ENCODE measurements at places on chromosomes 6 and 20.

- no peak for DNase-seq
Observed at GRCh38 chr6:49698478-49698877, 14.9 kb downstream of the CRISP2 start.

DNA sequence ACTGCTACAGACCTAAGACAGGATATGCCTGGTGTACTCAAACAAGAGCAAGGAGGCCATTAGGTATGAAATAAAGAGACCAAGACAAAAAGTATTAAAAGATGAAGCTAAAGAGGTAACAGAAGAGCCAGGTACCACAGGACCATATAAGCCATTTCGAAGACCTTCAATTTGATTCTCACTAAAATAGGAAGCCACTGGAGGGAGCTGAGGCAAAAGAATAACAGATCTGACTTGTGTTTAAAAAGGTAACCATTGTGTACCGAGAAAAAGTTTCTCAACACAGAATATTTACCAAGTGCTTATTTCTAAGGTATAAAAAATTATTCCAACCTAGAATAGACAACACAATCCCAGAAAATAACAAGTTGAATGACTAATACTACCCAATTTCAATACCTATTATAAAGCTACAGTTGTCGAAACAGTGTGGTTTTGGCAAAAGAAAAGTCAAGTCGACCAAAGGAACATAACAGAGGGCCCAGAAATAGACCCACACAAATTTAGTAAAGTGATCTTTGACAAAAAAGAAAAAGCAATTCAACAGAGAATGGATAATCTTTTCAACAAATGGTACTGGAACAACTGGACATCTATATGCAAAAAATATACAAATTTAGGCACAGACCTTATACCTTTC, 125.3 kb upstream of the DST start:
- no peak for DNase-seq

DNA sequence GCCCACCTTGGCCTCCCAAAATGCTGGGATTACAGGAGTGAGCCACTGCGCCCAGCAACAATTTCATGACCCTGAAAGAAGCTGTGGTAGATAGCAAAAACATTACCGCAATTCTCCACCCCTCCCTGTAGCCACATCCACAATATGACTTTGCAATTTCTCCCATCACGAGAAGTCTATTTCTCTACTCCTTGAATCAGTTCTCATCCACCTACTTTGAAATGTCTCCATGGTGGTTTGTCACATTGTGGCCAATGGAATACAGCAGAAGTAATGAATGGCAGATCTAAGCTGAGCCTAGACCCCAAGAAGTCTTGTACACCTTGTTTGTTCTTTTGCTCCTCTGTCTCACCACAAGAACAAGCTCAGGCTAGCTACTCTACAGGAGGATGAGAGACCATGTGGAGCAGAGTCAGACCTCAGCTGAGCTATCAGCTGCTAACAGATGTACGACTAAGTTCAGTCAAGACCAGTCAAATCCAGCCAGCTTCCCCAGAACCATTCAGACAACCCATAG, 6.3 kb downstream of the OXT start:
- no peak for DNase-seq

DNA sequence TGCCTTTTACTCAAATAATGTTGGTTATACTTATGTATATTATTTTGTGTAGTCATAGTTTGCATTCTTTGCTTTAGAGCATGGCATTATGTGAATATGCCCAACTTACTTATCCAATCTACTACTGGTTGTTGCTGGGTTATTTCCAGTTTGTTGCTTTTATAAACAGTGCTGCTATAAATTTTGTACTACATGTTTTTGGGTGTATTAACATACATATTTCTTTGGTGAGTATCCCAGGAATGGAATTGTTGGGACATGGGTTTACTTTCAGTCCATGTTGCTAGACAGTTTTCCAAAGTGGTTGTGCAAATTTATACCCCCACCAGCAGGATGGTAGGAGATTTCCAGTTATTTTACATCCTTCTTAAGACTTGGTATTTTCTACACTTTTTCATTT, 157.1 kb upstream of the THEMIS start:
- DNase-seq: no peak

DNA sequence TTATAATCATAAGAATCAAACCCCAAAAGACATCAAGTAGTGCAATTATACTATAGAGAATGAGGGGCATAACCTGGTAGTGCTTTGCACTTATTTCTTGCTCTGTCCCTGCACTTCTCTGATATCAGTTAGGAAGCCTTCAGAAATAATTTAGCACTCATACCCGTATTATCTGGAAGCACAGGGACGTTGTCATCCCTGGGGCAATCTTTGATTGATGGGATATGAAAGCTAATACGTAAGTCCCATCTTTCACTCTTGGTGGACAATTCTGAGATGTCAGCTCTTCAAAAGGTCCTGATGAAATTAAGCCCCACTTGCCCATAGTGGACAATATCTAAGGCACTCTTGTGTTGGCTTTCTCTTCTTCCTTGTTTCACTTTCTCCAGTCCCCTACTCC, 144.9 kb downstream of the HACE1 start:
- no peak for DNase-seq

GRCh38 chr6:144351379-144352127, 66.4 kb downstream of the UTRN start:
- no peak for DNase-seq

GRCh38 chr6:19721766-19722377, 115.3 kb upstream of the ID4 start:
- DNase-seq: no peak

- DNase-seq: no peak
Observed at GRCh38 chr20:475463-476357, 13.4 kb upstream of the TBC1D20 start.

GRCh38 chr6:125930765-125931418, 25.7 kb upstream of the HINT3 start:
- no peak for DNase-seq

- DNase-seq: no peak
Observed at GRCh38 chr6:105522626-105523322, 119.9 kb upstream of the PREP start.

- DNase-seq: peak; percentile 51
Observed at GRCh38 chr20:40630099-40630498, 58.9 kb downstream of the MAFB start.

GRCh38 chr20:53439616-53440015, 154.0 kb downstream of the ZNF217 start:
- no peak for DNase-seq

DNA sequence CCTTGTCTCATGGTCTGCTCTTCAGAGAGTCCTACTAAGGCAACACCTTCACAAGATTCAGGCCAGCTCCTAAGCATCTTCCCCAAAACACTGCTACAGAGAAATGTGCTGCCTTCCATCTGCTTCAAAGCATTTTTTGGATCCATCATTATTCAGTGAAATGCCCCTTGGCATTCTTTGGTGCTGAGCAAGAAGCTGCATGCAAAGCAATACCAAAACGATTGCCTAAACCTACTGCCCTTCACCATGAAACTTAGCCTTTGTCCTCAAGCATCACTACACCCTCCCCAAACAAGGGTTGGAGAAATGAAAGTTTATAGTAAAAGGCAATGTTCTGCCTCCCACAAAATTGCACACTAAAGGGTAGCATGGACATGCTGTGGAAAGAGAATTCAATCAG, 93.5 kb downstream of the SNAP25 start:
- DNase-seq: no peak

DNA sequence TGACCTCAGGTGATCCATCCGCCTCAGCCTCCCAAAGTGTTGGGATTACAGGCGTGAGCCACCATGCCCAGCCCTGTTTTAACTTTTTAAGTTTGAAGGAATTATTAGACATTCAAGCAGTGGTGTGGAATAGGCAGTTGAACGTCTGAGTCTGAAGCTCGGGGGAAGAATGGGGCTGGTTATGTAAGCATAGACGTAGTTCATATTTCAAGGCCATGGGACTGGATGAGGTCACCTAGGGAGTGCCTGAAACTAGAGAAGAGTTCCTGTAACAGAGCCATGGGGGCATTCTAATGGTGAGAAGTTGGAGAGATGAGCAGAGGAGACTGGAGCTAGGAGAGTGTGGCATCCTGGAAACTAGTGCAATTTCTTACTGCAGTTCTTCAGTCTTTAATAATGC, 6.4 kb downstream of the CDKAL1 start:
- DNase-seq: peak; percentile 59

GRCh38 chr6:166364456-166364855, 18.3 kb downstream of the MPC1 start:
- DNase-seq: no peak

DNA sequence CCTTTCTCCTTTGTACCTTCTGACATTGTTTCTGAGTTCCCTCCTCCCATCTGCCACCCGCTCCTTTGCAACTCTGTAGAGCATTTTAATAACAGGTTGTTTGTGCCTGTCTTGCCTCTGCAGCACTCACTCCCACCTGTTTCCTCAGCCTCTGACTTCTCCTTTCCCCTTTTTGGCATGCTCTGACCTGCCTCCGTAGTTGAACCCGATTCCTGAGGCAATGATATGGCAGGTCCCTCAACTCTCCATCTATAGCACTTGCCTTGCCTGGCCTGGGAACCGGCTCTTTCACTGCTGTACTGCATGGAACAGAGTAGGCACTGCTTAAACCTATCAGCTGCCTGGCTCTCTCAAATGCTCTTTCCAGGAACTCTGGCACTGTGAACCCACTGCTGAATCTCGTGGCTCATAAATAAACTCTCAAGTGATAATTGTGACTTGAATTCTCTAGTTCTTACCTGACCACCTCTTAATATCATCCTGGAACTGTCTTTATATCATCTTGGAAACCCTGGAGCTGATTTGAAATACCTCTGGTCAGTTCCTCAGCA, 50.3 kb downstream of the UTRN start:
- no peak for DNase-seq

GRCh38 chr6:36715469-36715868, 17.8 kb downstream of the RAB44 start:
- no peak for DNase-seq

GRCh38 chr6:49336514-49337131, 126.4 kb downstream of the MMUT start:
- no peak for DNase-seq

DNA sequence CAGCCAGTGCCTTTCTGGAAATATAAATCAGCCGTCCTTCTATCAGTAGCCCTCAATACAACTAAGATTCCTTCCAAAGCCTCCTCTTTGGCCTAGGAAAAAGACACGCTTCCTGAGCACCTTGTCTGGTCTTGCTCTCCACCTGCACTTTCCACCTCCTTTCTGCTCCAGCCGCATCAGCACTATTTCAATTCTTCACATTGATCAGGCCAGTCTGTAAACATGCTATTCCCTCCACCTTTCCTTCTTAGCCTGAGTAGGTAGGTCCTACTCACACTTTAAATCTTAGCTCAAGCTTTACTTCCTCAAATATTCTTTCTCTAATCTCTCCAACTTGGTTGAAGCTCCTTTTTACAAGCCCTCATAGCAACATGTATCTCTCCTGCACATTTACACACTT, 11.4 kb downstream of the RANBP9 start:
- no peak for DNase-seq

DNA sequence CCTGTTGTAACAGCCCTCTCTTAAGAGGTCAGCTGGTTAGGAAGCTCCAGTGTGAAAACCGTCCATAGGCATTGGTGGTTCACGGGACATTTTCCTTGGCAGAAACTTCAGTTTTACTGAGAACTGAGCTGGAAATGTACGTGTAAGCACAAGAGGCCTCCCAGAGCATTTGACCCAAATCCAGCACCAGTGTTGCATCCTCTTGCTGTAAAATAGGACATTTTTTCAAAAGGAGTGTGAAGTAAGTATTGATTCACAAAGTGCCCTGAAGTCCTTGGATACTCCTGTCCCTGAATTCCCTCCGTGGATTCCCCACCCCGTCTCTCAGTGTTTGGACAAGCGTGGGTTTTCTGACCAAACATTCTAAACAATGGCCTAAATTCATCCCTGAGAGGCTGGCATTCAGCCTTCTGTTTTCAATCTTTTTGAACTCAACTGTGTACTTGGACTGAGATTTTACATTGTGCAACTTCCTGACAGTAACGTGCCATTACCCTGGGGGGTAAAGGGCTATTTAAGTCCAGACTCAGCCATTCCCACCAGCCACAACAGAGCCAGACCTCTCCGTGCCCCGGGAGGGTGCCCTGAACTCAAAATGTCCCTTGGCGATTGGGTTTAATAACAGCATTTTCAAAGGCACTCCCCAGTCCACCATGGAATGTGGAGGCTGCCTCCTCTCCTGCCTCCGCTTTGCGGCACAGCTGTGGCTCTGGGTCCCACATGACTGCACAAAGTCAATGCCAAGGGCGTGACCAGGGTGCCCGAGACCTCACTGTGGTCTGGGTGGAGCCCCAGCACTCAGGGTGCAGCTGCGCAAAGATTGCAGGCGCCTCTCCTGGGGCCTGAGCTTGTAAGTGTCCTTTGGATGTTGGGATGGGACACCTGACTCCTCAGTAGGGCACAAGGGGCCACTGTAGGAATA, 92.7 kb upstream of the AFDN start:
- no peak for DNase-seq

- DNase-seq: peak; percentile 53
Observed at GRCh38 chr6:39696986-39697788, 28.0 kb downstream of the KIF6 start.

DNA sequence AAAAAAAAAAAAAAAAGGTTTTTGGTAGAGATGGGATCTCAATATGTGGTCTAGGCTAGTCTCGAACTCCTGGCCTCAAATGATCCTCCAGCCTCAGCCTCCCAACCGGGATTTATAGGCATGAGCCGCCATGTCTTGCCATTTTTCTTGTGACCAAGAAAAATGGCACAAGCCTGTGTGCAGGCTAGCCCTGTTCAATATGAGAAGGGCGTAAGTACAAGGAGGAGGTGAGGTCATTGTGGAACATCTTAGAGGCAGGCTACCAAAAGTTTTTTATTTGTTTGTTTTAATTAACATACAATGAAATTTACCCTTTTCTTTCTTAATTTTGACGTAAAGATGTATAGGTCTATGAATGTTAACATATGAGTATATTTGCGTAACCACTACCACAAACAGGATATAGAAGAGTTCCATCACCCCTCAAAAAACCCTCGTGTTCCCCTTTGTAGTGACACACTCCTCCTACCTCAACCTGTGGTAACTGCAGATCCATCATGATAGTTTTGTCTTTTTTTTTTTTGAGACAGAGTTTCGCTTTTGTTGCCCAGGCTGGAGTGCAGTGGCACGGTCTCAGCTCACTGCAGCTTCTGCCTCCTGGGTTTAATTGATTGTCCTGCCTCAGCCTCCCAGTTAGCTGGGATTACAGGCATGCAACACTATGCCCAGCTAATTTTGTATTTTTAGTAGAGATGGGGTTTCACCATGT, 28.3 kb upstream of the KIF3B start:
- DNase-seq: peak; percentile 83

- DNase-seq: no peak
Observed at GRCh38 chr20:7308163-7308562, 540.7 kb downstream of the BMP2 start.

- DNase-seq: no peak
Observed at GRCh38 chr6:126716032-126716431, 376.1 kb downstream of the CENPW start.

DNA sequence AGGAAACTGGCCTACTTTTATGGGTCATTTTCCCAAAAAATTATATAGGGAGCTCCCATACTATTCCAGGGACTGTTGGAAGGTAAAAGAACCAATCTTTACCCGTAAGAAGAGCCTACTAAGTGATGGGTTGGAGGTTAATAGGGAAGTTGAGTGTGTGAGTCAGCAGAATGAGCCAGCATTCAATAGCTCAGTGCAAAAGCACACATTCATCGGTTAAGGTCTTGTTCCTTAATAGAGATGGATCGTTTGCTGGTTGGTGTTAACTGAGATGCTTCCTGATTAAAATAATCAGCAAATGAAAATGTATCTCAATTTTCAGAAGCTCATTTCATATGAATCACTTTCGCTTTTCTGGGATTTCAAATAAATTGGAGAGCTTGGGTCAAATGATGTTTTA, 115.3 kb upstream of the MRPS10 start:
- DNase-seq: peak; percentile 67

- DNase-seq: no peak
Observed at GRCh38 chr6:68636666-68637065, 1.6 kb downstream of the ADGRB3 start.
